ENCODE measurements at places on chromosomes 12 and 14.

- no peak for DNase-seq
These were observed 320 bp upstream of the PRPF39 start for GRCh38 chr14:45083617-45083975.

- peak; percentile 22 for DNase-seq
These were observed 421.7 kb downstream of the VRK1 start for GRCh38 chr14:97218691-97219430.

- DNase-seq: no peak
These were observed 11.1 kb upstream of the TMTC1 start for GRCh38 chr12:29794862-29795261.

DNA sequence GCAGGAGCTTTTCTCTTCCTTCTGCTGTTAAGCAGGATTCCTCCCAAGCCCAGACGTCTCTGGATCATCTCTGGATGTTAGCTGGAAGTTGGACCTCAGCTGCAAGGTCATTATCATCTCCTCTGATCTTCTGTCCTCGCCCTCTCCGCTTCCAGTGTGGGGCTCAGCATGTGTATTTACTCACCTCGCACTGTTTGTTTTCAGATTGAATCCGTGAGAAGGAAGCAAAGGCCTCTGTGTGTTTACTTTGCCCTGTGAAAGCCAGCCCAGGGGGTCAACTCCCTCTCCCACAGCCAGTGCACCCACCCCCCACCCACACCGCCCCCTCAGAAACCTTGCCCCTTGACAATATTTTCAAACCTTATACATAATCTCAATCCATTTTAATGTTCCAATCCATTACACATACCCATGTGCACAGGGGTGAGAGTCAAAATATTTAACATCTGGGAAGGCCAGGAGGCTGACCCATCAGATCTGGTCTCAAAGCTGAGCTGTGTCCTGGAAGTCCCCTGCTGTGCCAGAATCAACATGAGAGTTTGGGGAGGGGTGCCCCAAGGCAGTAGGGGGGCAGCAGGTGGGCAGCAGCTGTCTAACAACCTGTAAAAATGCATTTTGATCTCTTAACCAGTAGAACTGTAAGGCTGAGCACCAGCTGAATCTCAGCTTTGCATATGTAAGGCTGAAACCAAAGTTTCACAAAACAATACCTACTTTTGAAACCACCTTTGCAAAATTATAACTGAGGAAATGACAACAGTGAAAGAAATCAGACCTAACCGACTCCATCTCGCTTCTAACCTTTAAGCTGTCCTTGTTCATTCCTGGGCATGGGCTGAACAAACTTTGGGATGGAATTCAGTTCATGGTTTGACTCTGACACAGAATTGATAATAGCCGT is 157.9 kb downstream of the ZNF664 start:
- no peak for DNase-seq

GRCh38 chr12:107486140-107486892 is 199.3 kb upstream of the PWP1 start:
- DNase-seq: no peak

DNA sequence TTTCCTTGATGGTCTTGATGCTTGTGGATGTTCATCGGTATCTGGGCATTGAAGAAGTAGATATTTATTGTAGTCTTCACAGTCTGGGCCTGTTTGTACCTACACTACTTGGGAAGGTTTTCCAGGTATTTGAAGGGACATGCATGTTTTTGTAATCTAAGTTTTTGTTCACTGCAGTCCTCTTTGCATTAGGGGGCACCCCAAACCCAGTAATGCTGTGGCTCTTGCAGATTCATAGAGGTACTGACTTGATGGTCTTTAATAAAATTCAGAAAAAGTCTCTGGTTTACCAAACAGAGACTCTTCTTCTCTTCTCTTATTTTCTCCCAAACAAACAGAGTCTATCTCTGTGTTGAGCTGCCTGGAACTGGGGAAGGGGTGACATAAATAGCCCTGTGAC is 150.9 kb upstream of the SLC16A7 start:
- DNase-seq: peak; percentile 2

- DNase-seq: no peak
These were observed 27.7 kb downstream of the C12orf56 start for GRCh38 chr12:64362721-64363305.

- DNase-seq: no peak
These were observed 88.6 kb downstream of the NINJ2 start for GRCh38 chr12:574475-575128.

DNA sequence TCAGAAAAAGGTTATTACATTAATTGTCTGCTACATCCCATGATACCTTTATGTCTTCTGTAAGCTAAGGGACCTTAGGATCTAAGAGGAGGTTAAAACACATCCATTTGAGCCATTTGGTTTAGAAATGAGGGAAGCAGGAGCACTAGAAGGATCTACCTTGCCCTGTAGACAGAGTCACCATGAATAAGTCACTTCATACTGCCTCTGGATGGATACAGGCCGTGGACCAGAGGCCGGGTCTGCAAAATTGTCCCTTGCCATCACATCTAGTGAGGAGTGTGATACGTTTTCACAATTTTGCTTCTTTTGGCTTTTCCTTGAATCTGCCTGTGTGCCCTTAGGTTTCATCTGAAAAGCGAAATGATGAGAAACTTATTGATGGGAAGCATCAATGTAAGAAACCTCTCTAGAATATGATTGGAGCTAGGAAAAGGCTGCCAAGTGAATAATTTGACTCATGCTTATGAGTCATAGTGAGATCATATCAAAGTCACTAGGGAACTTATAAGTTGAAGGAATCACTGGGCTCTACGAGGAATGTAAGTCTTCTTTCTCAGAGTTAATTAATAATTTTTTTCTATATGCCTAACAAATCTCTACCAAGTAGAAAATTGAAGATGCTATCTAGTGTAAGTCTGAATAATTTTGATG is 10.8 kb downstream of the GLRX5 start:
- DNase-seq: no peak

DNA sequence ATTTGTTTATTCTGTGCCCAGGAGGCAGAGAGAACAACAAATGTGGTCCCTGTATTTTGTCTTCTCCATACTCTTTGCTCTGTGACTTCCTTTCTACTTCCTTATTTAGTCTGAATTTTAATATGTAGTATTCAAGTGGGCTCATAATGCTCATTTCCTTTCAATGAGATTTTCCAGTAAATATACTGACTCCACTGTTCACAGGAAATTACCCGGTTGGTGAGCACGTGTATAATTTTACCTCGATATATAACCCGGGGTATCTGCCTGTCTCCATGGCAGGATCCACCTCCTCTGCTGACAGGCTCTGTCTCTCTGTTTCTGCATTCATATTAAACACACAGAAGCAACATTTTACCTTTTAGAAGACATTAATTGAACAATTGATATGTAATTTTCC is 166.0 kb downstream of the SLC38A4 start:
- no peak for DNase-seq

DNA sequence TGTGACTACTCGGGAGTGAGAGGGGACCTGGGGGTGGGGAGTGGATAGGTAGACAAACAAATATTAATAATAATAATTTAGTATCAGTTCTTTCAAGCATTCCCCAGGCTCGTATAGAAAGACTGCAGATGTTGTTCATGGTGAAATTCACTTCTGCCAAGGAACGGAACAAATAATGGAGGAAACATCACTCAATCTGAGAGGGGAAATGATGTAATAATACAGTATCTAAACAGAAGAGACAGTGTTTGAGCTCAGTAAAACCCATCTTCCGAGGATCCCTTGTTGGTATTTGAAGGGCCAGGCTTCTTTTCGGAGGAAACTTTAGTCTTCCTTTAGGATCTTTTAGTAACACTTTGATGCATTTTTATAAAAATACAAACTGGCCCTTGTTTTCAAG is 114.2 kb downstream of the KCNK10 start:
- no peak for DNase-seq

DNA sequence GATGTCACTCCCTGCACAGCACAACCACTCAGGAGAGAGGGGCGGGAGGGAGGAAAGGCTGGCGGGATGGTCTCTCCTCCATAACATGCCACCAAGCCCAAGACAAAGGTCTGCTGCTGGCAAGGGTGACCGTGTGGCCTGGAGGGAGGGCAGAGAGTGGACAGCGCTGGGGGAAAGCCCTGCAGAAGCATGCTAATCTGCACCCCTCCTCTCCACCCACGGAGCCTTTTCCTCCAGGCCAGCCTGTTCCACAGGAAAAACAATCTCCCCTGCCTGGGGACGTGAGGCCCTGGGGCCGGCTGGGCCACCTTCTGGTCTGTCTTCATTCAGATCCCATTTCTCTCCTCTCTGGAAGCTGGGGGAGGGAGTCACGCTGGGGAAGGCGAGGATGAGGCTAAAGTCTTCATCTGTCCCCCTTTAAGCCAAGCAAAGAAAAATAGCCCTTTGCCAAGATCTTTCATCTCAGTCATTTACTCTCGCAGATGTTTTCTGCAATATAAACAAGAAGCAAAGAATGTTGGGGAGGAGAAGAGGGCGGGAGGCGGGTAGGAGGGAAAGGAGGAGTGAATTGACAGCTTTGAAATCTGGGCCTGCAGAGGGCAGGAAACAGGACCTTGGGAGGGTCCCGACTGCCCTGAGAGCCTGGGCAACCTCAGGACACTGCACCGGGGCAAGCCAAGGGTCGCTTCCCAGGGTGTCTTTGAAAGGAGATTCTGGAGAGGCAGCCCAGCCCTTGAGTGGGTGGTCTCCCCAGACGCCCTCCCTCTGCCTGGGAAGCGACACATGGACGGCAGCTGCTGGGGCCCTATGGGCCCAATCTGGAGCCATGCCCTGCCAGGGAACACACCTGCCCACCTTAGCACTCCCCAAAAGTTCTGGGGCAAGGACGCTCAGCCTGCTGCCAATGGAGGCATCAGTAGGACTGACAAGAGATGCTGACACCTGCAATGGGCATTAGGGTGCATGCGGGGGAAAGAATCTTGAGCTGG is 133.6 kb downstream of the ZFP36L1 start:
- DNase-seq: no peak

- no peak for DNase-seq
These were observed 27.1 kb upstream of the PCED1B start for GRCh38 chr12:47052274-47052673.

DNA sequence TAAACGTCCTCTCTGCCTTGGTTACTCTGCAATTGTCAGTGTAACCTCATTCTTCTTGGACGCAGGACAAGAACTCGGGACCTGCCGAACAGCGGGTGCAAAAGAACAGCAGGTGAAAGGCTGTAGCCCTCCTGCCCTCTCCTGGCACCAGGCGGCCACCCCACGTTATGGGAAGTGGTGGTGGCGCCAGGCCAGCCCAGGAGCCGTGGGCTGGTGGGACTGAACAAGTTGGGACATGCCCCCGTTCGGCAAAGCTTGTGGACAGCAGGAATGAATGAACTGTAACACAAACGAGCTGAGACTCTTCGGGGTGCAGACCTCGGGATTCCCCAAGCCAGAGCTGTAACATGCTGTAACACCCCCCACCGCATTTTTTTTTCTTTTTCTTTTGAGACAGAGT is 6.6 kb upstream of the M6PR start:
- DNase-seq: no peak

GRCh38 chr12:78963439-78964227 is 99.1 kb downstream of the SYT1 start:
- DNase-seq: no peak

GRCh38 chr14:51504669-51505068 is 147.0 kb upstream of the FRMD6 start:
- DNase-seq: no peak

Data from activated naive CD4-positive, alpha-beta T cell treated with Interleukin-2 at 50 U/mL for 16 hours (primary cell).